Hematopoietic multipotent progenitor cell treated with erythropoietin and hydrocortisone succinate and interleukin-3 and kit ligand, for 17 days (in vitro differentiated cells): ENCODE measurements at places on chromosomes 2 and 18.

DNA sequence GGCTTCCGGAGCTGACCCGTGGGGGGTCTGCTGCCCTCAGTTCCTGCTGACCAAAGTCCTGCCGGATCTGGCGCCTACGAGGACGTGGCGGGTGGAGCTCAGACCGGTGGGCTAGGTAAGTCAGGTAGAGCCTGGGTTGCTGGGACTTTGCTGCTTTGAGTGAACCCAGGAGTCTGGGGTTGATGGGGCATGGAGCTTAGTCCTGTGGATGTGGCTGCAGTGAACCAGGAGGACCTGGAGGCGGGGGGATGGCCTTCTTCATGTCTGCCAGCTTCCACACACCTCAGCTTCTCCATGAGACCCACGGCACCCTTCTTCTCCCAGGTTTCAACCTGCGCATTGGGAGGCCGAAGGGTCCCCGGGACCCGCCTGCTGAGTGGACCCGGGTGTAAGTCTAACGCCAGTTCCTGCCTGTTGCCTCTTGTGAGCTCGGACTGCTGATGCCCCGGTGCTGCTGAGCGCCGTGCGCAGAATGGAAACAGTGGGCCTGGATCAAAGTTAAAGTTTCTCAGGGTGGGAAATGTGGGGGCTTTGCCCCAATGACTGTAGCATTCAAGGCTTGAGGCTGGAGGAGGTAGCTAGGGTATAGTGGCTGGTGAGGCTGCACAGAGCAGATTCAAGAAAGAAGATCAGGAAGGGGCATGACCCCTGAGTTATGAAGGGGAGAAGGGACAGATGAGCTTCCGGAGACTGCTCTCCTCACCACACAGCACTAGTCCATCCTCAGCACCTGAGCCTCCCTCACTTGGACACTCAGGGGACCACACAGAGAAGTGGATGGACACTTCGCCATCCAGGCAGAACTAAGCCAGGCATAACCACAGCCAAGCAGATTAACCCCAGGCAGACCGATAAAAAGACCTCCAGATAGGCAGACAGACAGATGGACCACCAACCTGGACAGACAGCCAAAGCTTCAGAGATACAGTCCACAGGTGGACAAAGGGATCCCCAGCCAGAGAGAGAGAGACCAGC, 17.3 kb downstream of the PTPN18 start:
- no peak for DNase-seq

DNA sequence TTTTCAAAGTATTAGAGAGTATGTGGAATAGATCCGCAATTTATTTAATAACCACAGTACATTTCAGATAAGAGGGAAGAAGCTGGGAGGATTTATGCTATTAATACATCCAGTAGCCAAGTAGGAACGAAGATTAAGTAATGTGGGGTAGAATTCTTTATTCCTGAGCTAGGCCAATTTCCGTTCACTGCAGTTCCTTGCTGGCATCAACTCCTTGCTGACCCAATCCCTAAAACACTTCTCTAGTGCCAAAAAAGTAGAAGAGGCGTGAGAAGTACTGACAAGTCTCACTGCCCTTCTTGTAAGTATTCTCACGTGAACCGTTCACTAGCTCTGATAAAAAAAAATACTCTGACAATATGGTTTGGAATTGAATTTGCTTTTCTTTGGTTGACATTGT, 211.4 kb downstream of the EPHA4 start:
- DNase-seq = no peak

DNA sequence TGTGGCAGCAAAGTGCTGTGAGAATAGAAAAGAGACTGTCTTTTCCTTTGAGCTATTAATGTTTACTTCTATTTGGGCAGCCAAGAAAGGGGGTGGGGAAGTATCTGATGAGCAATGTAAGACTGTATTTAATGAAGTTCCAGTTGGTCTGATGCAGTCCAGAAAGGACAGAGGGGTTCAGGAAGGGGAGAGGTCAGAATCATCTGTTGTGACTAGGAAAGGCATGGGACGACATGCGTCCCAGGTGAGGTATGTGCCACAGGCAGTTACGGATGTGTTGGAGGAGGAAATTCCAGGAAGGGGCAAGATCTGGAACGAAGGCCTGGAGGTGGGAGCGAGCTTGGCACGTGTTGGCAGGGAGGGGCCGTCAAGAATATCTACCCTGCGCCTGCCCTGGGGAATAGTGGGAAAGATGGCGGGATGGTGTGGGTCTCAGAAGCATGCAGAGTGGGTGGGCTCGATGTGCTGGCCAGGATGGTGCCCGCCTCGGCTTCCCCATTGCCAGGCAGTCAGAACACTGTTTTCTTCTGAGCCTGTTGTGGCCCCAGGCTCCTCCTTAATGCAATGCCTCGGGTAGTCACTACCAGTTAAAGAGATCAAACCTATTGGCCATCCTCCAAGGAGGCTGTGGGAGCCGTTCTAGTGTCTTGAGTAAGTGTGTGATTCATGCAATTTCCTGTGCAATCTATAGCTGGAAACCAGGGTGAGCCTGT, 57.8 kb upstream of the TXNDC2 start:
- peak; percentile 81 for DNase-seq

GRCh38 chr2:208722731-208723130, 316.1 kb downstream of the PTH2R start:
- no peak for DNase-seq

- DNase-seq = no peak
Observed at GRCh38 chr18:72700961-72701710, 157.0 kb upstream of the CBLN2 start.

GRCh38 chr18:5997361-5997760, 102.0 kb upstream of the TMEM200C start:
- no peak for DNase-seq
